Endodermal cell (in vitro differentiated cells): ENCODE measurements at places on chromosomes 13 and 19. TPM values are rescaled to one million over a fixed set of nuclear protein-coding genes. Genes with fewer than 3 reads are reported as not detected.

DNA sequence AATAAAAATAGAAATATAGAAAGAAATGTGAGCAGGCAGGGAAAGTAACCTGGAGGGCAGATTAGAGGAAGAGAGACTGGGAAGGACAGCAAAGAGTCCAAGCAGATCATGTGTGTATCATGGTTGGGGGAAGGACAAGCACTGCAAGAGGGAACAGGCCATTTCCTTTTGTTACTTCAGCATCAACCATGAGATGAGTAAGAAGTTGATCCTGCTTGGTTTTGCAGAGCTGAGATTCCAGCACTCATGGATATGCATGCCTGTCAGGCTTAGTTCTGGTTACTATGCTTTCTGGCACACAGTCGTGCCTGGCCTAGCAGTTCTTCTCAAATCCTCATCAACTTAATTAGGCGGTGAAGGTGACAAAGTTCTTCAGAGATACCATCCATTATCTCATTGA, 18.1 kb downstream of the NALCN start:
- no peaks in the 10 kb centered on the region for H3K27me3 ChIP-seq
- no peak overlapping the region for H3K4me3 ChIP-seq
- H3K4me1 ChIP-seq = no peaks in the 10 kb centered on the region

GRCh38 chr13:36108954-36109353, 22.2 kb downstream of the DCLK1 start:
- H3K4me1 ChIP-seq = no peaks in the 10 kb centered on the region
- no peak overlapping the region for H3K27ac ChIP-seq
- no peak overlapping the region for H3K4me3 ChIP-seq
- no peak for DNase-seq

DNA sequence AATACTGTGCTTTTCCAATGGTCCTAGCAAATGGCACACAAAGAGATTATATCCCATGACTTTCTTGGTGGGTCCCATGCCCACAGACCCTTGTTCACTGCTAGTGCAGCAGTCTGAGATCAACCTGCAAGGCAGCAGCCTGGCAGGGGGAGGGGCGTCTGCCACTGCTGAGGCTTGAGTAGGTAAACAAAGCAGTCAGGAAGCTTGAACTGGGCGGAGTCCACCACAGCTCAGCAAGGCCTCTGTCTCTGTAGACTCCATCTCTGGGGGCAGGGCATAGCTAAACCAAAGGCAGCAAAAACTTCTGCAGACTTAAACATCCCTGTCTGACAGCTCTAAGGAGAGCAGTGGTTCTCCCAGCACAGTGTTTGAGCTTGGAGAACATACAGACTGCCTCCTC, 82.9 kb downstream of the ZNF737 start:
- no peaks in the 10 kb centered on the region for H3K27me3 ChIP-seq
- H3K27ac ChIP-seq = no peak overlapping the region
- no peaks in the 10 kb centered on the region for H3K36me3 ChIP-seq
- no peak overlapping the region for H3K4me3 ChIP-seq
- no peaks in the 10 kb centered on the region for H3K4me1 ChIP-seq

- H3K36me3 ChIP-seq = no peaks in the 10 kb centered on the region
- no peaks in the 10 kb centered on the region for H3K27me3 ChIP-seq
- no peak overlapping the region for H3K27ac ChIP-seq
- no peaks in the 10 kb centered on the region for H3K4me1 ChIP-seq
Measured at GRCh38 chr13:72545030-72545719, 182.3 kb downstream of the MZT1 start.

DNA sequence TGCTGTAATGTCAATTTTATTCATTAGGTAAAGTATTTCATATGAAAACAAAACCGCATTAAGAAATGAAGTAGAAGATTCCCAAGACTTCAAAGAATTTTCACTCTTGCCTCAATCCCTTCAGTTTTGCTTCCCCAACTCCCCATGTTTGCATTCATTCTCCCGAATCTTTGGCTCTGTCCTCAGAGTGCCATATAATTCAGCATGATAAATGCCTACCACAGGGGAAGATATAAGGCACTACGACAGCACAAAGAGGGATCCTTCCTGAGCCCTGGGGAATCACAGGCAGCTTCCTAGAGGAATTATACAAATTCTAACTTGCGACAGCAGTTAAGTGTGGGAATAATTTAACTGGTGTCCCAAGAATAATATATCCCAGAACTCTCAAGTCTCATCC, 68.5 kb downstream of the TSC22D1 start:
- no peak for DNase-seq
- no peak overlapping the region for H3K4me3 ChIP-seq
- no peaks in the 10 kb centered on the region for H3K4me1 ChIP-seq
- peaks cover 12% of the 10 kb centered on the region for H3K36me3 ChIP-seq
- H3K27me3 ChIP-seq = no peaks in the 10 kb centered on the region

LGALS14 gene
- not detected in 3 replicates for total RNA-seq

GRCh38 chr13:25659091-25659795, 287.5 kb downstream of the ATP8A2 start:
- H3K36me3 ChIP-seq = no peaks in the 10 kb centered on the region
- H3K27me3 ChIP-seq = no peaks in the 10 kb centered on the region
- H3K4me3 ChIP-seq = no peak overlapping the region

LRG1 gene
- 0.99 to 1.9 TPM (median 1.4 TPM) in 3 replicates for total RNA-seq
